CD4-positive, alpha-beta memory T cell (primary cell): ENCODE measurements at places on chromosomes 4 and X.

GRCh38 chr4:144801731-144802130, 155.8 kb downstream of the HHIP start:
- no peak for DNase-seq

- no peak for DNase-seq
Measured at GRCh38 chr4:152894673-152895072, 41.5 kb upstream of the FHDC1 start.

GRCh38 chr4:166839615-166840251, 394.6 kb downstream of the SPOCK3 start:
- no peak for DNase-seq

DNA sequence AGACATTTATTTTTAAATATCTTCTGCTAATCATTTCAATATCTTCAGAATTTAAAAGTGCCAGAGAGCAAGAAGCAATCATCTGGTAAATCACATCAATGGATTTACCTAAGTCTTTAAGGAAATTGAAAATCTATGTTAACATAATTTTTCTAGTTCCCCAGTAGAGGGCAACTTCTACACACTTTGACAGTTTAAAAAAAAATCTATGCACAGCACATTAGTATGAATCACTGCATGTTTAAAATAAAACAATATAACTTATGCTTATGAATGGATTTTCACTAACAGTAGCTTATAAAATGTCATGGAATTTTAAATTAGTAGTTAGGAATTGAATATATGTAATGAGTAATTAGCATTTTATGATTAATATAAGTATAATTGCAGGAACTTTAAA, 126.5 kb downstream of the REELD1 start:
- no peak for DNase-seq

- no peak for DNase-seq
Measured at GRCh38 chrX:7074908-7075204, 72.7 kb upstream of the STS start.

GRCh38 chr4:108166038-108166437, 2.7 kb downstream of the LEF1 start:
- DNase-seq, result peak; percentile 72

DNA sequence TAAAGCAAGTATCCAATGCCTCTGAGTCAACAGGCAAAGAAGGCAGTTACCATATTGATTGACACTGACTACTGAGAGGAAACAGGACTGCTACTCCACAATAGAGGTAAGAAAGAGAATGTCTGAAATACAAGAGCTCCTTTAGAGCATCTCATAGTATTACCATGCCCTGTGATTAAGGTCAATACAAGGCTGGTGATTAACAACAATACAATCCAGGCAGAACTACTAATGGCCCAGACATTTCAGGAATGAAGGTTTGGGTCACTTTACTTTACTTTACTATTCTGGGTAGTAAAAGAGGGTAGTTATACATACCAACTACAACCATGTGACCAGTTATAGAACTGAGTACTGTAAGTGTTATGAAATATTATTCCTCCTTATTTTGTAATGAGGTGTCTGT, 44.5 kb downstream of the BRWD3 start:
- DNase-seq, result no peak

- no peak for DNase-seq
Measured at GRCh38 chr4:169342906-169343564, 72.3 kb upstream of the SH3RF1 start.

DNA sequence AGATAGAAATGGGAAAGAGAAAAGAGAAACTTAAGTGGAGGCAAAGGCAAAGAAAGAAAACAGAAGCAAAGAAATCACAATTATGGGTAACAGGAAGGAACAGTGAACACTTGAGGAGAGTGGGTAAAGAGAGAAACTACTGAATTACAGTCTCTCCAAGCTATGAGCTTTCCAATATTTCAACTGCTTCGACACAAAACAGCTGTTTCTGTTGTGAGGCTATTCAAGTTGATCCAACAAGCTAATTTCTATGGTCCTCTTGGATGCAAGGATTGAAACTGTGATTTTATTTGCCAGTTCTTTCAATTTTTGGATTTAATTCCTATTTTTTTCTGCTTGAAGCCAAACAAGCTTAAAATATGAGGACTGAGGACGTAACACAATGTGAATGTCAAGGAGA, 80.5 kb upstream of the ADGRA3 start:
- no peak for DNase-seq
